Omental fat pad (tissue), 4 donors: ENCODE measurements at places on chromosomes 1 and 21.
A peak's percentile ranks its signal among the peaks of the same experiment; 100 is the strongest.

- DNase-seq = no peak
Observed at GRCh38 chr1:182653986-182654385, 30.4 kb downstream of the RGS8 start.

GRCh38 chr1:208756339-208756981 lies 512.3 kb upstream of the PLXNA2 start:
- no peak for DNase-seq

DNA sequence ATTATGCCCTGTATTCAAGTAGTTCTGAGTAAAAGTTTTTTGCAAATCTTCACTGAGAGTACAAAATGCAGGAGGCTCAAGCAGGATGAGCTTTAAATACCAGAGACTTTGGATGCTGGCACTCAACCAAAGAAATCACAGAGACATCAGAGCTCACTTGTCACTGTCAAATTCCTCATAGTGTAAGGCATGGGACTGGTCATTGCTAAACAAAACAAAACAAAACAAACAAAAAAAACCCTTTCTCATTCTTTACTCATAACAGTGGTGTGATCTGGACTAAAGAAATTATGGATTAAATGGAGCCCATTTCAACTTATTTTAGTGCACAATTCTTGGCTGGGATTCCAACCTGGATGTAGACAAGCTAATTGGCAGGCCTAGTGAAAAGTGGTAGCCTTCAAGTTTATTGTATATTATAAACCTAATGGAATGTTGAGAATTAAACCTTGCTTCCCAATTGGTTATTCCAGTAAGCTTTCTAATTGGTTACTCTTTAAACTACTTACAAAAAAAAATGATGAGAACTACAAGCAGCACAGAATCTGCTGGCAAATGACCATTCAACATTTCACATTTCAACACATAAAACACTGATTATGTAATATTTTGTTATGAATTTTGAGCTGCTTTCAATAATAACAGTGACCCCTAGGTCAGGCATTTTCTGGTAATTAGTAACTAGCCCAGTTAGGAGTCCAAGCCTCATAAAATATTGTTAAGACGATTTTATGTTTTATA lies 30.6 kb upstream of the NEK7 start:
- DNase-seq = no peak

DNA sequence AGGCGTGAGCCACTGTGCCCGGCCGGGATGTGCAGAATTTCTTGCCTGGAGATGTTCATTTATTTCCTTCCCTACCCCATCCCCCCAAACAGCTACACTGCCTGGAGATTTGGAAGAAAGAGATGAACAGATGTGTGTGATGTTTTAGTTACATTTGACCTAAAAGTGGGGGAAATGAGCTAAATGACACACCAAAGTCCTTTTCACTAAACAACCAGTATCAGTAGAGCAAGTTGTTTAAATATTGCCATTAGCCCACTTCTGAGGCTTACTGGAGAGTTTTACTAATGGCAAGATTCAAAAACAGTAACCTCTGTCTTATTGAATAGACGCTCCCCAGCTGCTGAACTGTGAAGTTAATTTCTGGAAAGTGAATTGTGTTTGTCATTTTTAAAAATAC lies 100.1 kb downstream of the RUNX1 start:
- no peak for DNase-seq

GRCh38 chr1:209924390-209924789 lies 13.6 kb upstream of the SYT14 start:
- no peak for DNase-seq

GRCh38 chr1:38235705-38236104 lies 189.1 kb upstream of the POU3F1 start:
- no peak for DNase-seq

DNA sequence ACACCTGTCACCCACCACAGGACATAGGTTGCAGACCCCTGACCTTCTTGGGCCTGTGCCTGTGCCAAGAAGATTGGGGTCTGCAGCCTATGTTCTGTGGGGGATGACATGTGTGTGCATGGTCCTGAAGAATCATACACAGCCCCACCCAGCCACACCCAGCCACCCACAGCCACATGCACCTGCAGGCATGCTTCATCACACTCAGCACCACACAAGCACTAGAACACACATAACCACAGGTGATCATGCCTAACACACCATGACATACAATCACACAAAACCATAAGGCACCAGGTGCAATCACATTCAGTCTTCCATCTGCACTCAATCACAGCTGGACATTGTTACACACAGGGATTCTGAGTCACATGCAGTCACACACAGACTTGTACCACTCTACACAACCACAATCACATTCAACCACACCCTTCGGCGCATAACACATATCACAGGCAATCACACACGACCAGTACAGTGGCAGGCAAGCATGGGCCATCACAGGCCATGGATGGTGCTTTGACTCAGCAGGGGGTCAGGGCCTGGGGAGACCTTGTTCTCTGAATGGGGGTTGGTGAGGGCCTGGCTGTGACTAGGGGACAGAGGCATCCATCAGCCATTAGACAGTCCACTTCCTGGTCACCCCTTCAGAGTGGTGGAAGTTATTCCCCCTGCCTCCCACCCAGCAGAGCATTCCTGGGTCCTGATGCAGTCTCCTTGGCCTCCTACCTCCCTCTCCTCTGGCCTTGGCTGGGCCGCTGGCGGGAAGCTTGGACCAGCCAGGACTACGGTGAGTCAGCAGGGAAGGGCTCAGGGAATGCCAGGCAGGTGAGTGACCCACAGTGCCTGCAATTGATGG lies 44.3 kb upstream of the EPS8L3 start:
- DNase-seq = peak; percentile 21

DNA sequence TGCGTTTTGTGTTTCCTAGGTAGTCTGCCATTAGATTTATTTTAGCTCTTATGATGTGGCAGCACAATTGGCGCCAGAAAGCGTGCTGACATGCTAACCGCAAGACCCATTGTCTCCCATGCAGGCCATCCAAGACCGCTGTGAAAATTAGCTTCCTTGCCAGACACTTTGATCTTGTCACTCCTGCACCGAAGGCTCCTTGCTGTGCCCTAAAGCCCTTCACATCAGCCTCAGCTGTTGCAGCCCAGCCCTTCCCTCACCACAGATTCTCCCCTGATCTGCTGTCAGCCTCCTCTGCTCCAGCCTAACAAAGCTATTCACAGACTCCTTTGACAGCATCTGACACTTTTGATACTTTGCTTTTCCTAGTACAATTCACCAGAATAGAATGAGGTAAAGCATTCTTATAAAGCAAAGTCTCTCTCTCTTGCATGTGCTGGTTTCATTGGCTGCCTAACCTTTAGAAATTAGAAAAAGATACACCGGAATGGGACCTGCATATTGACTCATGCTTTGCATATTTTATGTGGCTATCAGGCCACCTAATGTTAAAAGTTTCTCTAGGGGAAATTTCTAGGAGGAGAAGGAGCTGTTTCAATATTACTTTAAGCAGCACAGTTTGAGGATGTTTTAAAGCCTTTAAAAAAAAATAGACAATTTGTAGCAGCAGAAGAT lies 280.3 kb upstream of the FMN2 start:
- no peak for DNase-seq

DNA sequence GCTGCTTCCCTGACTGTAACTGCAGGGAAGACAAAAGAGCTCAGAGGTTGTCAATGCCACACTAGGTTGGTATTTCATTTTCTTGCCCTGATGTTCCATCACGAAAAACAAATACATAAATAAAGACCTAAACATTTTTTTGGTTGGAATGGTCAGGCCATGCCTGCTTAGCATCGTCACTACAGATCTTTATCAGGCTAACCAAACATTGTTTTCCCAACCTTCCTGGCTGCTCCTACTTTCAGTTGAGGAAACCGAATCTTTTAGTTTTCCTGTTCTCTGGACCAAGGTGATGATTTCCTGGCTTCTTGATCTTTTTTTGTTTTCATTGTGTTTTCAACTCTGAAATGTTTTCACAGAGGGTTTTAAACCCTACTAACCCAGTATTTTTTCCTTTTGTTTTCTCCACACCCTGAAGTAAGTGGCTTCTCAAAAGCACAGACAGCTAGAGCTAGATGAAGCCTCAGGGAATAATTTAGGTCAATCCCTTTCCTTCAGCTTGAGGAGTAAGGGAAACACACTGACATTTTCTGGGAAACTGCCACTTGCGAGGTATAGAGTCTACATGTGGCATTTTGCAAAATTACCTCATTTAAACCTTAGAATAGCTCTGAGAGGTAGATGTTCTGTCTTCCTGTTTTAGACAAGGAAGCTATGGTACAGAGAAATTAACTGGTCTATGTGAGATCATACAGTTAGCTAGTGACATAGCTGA lies 67.2 kb upstream of the CNN3 start:
- DNase-seq = no peak
